ENCODE measurements at places on chromosomes 2 and 18.
A peak's percentile ranks its signal among the peaks of the same experiment; 100 is the strongest.

GRCh38 chr2:165804719-165805118 lies 10.7 kb upstream of the GALNT3 start:
- no peak for DNase-seq

- no peak for DNase-seq
These were observed 1.5 kb downstream of the KIF1A start for GRCh38 chr2:240818293-240819125.

GRCh38 chr2:229586746-229587705 lies 127.3 kb downstream of the DNER start:
- DNase-seq, result peak; percentile 35

- DNase-seq, result peak; percentile 87
These were observed 52.6 kb downstream of the NCK2 start for GRCh38 chr2:105797298-105797819.

DNA sequence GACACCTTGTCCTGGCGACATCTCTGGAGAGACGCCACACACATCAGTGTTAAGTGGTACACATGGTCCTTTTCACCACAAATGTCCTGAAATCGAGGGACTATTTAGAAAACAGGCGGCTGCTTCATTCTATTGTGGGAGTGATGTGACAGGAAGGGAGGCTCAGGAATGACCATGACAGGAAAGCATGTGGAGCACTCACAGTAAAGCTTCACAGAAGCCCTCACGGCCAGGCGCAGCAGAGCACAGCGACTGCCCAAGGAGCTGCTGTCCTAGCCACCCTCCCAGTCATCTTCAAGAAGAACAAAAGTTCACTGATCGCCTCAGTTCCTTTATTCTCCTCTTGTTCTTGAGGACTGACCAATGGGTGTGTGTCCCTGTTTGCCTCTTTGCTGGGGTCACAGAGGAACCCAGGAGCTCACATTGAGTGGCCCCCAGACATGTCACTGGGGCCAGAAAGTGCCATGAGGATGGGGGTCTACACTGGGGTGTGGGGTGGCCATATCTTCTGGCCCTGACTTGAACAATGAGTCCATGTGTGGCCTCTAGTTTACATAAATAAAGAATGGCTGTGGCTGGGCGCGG lies 84.6 kb upstream of the RANBP2 start:
- no peak for DNase-seq

- DNase-seq, result no peak
These were observed 44.6 kb upstream of the TUBA3D start for GRCh38 chr2:131431336-131431735.

GRCh38 chr2:226151157-226151556 lies 648.5 kb downstream of the IRS1 start:
- no peak for DNase-seq

DNA sequence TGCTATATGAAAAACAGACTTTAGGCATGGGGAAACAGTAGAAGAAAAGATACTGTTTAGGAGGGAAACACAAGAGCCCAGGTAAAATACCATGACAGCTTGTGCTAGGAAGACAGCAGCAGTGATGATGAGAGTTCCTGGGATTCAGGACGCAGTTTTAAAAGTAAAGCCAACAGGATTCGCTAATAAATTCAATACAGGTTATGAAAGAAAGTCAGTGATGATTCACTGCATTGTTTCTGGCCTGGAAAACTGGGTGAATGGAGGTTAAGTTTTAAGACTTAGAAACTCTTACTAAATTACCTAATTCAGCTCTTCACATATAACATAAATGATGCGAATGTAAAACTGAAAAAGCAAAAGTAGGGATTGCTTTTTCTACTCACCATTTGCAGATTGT lies 27.9 kb upstream of the RNU4ATAC start:
- DNase-seq, result no peak

GRCh38 chr2:129237966-129238725 lies 741.3 kb upstream of the RAB6C start:
- no peak for DNase-seq

DNA sequence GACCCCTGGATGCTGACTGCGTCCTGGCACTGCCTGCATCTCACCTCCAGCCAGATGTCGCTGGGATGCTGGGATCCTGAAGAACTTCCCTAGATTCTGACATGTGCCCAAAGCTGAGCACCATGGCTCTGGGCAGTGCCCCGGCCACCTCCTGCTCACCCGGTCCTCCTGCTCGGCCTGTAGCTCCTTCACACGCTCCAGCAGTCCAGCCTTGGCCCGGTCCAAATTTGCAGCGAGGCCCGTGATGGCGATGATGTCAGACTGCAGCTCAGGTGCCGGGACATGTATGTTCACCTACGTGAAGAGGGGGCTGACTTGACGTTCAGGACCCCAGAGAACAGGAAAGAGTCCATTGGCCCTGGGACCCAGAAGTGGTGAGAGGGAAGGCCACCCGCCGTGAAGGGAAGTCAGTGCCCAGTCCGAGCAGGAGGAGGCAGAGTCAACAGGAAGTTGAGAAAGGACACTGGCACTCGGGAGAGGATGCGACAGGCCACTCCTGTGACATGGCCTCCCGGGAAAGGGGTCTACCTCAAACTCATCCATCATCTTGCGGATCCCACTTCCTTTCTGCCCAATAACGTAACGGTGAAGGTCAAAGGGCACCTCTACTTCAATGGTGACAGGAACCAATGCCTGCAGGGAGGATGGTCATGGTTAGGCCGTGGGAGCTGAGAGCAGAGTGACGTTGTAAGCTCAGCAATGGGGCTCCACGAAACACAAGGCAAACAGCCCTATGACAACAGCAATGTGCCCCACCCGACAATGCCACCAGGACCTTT lies 46.7 kb downstream of the ANO7 start:
- DNase-seq, result no peak

DNA sequence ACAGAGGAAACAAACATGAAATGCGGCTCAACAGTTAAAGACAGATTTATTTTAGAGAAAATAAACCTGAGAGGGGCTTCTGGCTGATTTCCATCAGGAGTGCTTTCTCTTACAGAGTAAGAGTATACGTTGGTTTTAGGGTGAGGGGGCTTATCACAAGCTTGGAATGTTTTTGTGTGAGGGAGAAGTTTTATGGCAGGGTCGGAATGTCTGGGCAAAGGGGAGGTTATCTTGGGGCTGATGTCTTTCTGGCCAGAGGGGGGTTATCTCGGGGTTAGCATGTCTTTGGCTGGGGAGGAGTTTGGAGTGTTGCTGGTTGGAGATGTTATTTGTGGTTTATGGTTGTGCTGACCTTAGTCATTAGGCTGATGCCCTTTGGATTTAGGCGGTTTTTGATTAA lies 22.1 kb downstream of the PTRHD1 start:
- DNase-seq, result no peak

DNA sequence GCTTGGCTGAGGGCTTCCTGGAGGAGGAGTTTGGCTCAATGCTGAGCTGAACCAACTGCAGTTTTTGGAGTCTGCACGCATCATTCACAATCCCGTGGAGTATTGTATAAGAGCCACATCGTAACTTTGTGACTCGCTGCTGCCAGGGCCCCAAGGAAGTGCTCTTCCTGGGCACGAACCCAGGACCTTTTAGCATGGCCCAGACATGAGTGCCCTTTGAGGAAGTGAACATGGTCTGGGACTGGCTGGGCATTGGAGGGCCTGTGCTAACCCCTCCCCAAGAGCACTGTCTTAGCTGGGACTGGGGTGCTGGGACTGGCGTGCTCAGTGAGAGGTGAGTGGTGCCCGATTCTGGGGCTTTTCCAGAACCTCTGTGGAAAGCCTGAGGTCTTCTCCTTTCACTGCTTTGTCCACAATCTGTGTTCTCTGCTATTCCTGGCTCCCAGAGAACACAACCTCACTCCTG lies 88.6 kb downstream of the LIPG start:
- DNase-seq, result no peak

GRCh38 chr18:12409469-12409868 lies 1.7 kb downstream of the PRELID3A start:
- DNase-seq, result no peak

DNA sequence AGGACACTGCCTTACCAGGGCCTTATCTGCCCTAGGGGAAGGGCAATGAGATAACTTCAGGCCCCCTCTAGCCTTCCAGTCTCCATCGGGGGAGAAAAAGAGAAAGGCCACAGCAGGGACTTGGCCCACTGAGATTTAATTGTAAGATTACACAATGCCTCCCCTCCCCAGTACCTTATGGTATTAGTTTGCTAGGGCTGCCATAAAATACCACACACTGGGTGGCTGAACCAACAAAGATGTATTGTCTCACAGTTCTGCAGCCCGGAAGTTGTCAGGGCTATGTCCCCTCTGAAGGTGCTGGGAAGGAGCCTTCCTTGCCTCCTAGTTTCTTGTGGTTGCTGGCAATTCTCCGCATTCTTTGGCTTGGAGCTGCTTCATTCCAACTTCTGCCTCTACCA lies 34.8 kb upstream of the SPATA3 start:
- DNase-seq, result no peak

GRCh38 chr2:38092196-38092902 lies 16.4 kb upstream of the CYP1B1 start:
- no peak for DNase-seq

DNA sequence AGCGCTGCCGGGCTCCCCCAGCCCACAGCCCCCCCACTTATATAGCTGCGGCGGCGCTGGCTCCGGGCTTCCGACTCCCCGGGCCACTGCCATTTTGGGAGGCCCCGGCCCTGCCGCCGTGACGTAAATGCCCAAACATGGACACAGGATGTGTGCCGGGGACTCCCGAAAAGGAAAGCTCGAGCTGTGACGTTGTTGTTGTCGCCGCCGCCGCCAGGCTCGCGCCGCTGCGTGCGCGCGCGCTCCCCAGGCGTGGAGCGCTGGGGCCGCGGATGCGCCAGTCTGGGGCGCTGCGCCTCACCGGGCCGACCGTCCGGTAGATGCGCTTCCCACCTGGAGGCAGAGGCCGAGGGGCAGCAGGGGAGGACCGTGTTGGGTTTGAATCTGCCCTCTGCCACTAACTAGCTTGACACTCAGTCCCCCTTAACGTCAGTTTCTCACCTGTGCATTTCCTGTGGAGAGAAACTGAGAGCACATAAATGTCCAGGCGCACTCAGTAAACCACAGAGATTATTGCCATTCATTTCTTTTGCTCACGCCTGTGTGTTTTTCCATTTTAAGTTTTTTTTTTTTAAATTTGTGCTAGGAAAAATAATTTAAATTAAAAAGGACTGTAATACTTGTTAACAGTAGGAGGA lies at the start of gene EGR4:
TSS of gene EGR4 (minus strand) at position 15 of the 638 bp plus-strand sequence. CDS start 231 bp downstream, outside the sequence.
- DNase-seq, result peak; percentile 93

DNA sequence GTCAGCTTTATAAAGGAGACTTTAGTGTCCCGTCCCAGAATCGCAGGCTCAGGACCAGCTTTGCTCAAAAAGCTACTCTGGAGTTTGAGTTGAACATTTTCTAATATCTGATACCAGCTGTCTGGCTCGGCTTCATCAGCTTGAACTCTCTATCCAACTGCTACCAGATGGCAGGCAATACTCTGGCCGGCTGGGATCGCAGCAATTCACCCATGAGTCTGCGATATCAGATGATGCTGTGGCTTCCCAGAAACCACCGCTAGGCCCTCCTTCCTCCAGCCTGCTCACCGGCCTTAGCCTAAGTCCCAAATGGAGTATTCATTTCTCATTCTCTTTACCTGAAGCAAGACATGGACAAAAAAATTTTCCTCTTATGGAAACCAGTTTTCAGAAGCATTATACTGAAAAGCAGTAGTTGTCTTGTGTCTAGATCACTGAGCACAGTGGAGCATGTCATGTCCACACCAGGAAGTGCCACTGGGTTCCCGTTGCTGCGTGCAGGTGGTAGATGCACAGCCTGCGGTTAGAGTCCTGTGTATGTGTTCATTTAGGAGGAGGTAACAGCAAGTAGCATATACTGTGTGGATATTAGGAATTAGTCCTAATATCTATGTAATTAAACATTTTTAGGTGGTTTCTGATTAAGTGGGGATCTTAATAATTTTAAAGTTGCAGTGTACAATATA lies 162.0 kb upstream of the SOX11 start:
- DNase-seq, result no peak

DNA sequence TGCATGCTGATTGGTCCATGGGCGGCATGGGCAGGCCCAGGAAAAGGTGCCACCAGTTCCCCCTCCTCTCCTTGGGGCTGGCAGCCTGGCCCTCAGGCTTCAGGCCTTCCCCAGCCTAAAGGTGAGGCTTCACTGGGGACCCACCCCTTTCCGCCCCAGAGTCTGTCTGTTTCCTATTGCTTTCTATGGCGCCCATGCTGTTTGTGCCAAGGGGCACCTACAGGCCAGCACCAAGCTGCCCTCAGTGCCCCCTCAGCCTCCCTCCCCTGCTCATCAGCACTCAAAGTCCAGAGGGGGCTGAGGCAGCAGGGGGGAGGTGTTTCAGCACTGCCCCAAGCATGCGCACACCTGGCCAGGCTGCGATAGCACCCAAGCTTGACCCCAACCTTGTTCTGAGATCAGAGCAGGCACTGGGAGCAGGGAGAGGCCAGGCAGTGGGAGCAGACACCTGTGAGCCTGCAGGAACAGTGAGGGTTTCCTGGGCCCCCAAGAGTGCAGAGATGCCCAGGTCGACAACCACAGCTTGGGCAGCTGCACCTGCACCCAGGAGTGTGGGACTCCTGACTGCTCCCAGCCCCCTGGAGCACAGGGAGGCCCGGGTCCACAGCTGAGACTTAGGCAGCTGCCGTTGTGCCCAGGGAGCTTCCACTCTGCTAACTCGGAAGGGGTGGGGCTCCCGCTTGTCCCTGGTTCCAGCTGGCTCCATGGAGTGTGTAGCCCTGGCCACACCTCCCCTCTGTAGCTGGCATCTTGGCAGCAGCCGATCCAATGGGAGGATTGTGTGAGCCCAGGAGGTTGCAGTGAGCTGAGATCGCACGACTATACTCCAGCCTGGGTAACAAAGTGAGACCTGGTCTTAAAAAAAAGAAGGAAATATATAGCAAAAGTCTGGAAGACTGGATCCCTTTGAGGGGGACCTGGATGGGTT lies 69.1 kb downstream of the NCAPH start:
- DNase-seq, result no peak

GRCh38 chr2:189676471-189676870 lies 2.0 kb downstream of the ANKAR start:
- no peak for DNase-seq

DNA sequence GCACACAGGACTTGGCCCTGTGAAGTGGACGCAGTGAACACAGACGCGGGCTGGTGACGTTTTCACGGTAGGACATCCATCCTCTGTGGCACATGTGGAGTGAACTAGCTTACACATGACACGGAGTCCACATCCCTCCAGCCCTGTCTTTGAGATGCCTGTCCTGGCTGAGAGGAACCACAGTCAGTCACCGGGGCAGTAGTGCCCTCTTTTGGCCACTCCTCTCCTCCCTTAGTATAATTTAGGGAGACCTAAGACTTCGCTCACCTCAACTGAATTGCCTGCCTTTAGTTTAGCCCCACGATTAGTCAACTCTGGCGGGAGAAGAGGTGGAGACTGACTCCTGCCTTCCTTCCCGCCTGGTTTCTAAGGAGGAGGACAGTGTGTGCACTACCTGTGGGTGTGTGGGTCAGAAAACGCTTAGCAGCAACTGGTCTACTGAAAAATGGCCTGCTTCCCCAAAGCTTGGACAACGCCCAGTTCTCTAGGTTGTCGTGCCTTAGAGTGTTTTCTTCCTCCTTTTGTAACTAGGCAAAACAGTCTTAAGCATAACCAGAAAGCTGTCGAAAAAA lies 70.6 kb downstream of the MBP start:
- peak; percentile 74 for DNase-seq

- no peak for DNase-seq
These were observed 13.1 kb upstream of the MLPH start for GRCh38 chr2:237473878-237474441.

- DNase-seq, result peak; percentile 92
These were observed 73.3 kb downstream of the NAB1 start for GRCh38 chr2:190722061-190722759.
